ENCODE measurements at places on chromosomes 16 and 17. TPM values are rescaled to one million over a fixed set of nuclear protein-coding genes. Genes with fewer than 3 reads are reported as not detected.

Gene ICAM2
- polyA plus RNA-seq = 6.0 TPM

Gene PIK3R6
- polyA plus RNA-seq = not detected

Gene MRPL38
- polyA plus RNA-seq = 30.0 TPM

Gene SLC16A5
- polyA plus RNA-seq = not detected

Gene SEPTIN12
- polyA plus RNA-seq = not detected

Gene TOP3A
- polyA plus RNA-seq = 3.7 TPM

Gene CLTC
- polyA plus RNA-seq = 379 TPM

Gene RAB26
- 15.1 TPM for polyA plus RNA-seq

Gene CDH13
- polyA plus RNA-seq = 7.3 TPM

Gene CDYL2
- polyA plus RNA-seq = 4.3 TPM

Gene KRTAP2-2
- not detected for polyA plus RNA-seq

Gene IL32
- not detected for polyA plus RNA-seq

Gene OR1A1
- 0.08 TPM for polyA plus RNA-seq

Gene TGFB1I1
- polyA plus RNA-seq = not detected

Gene CACNG1
- polyA plus RNA-seq = not detected

Gene FAM20A
- polyA plus RNA-seq = 0.34 TPM

Gene GNG13
- 2,470 TPM for polyA plus RNA-seq

Gene FDXR
- polyA plus RNA-seq = 0.25 TPM

Gene WFDC1
- 22.6 TPM for polyA plus RNA-seq

Gene SLC7A5
- polyA plus RNA-seq = 1.6 TPM

Gene TMEM100
- not detected for polyA plus RNA-seq

Gene NAGS
- polyA plus RNA-seq = not detected

Gene MRPL10
- 21.8 TPM for polyA plus RNA-seq

Gene CA4
- polyA plus RNA-seq = 10.5 TPM

Gene MYH10
- 192 TPM for polyA plus RNA-seq

Gene SCGB1C2
- polyA plus RNA-seq = not detected

Gene WDR59
- polyA plus RNA-seq = 30.5 TPM

Gene CBLN1
- polyA plus RNA-seq = 4.5 TPM

Gene OTOP3
- polyA plus RNA-seq = not detected
